MM.1S (cell line): ENCODE measurements at places on chromosomes 2 and 18.

DNA sequence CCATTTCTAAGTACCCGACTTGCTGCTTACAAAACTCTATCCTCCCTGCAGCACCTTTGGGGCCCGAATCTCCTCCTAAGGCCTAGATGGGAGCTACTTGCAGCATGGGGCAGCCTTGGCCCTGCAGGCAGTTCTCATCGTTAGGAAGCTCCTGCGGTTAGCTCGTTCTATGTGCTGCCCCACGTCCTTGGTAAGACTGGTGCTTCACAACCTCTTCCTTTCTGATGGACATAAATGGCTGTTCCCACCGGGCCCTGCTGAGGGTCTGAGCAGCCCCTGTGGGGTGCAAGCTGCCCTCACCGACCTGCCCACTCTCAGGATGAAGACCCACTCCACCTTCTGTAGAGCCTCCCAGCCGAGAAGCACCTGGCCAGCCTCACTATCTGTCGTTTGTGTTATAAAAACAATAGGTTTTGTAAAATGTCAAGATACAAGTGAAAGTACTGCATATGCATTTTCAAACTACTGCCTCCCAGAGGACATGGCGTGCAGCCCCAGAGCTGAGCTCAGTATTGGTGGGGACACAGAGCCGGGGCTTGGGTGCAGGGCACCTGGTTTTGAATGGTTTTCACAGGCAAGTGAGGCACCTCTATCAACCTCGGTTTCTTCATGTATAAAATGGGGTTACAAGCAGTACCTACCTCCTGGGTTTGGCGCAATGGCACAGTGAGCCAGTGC lies 19.4 kb downstream of the OTOF start:
- no peak for DNase-seq

DNA sequence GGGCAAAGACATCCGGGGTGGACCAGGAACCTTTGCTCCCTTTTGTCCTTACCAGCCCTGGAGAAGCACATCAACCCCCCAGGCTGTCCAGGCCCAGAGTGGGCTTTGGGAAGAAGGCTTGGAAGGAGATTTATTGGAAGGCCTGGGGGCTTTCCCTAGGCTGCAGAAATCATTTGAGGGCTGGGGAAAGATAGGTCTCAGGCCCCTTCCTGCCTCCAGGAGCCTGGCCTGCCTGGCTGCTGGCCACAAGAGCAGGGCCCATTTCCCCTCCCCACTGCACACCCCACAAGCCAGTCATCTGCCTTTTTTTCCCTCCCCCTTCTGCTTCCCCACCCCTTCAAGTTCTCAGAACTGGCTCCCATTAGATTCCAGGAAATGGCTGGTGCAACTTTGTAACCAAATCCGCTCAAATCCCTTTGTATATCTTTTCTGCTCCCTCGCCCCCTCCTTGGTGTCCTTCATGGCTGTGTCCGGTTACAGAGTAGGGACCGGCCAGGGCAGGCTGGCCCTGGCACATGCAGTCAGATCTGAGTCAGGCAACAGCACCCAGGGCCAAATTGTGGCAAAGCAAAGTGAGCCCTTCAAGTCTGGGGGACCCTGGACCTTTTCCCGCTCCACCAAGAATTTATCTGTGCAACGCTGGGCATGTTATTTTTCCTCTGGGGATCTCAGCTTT lies 20.8 kb upstream of the TNP1 start:
- DNase-seq: no peak

- no peak for DNase-seq
These were observed 14.7 kb upstream of the EPG5 start for GRCh38 chr18:45981821-45982220.

DNA sequence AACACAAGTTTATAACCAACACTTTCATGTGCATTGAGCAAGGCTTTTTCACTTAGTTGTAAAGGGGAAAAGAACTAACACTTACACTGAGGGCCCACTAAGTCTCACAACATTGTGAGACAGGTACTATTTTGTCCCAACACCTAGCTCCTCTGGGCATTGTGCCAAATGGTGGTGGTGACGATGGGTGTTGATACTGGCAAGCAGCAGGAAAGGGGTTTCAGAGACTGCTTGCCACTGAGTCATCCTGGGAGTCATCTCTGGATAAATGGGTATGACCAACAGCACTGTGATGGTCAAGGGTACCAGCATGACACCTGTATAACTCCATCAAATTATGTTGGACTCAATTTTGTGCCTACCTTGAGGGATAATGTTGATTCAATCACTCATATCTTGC lies 138.8 kb upstream of the ITGA6 start:
- no peak for DNase-seq

DNA sequence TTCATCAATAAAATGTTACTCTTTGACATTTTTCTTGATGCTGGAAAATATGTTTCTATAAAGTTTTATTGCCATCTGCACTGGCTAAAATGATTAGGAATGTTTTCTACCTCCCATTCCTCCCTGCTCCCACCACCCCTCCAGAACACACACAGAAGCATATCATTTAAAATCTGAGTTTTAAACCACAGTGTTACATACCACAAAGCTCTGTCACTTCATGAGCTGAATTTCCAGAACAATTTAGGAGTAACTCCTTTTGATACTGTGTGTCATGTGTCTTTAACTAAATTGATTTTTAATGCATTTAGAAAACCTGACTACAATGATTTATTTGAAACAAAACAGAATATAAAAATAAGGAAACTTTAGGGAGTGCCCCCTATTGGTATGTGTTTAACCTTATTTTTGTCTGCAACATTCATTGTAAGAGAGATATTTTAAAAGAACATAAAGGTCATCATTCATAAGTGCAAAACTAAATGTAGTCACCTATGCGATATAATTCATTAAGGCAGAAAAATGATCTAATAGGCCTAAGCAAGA lies 52.0 kb downstream of the FEZ2 start:
- DNase-seq: no peak

DNA sequence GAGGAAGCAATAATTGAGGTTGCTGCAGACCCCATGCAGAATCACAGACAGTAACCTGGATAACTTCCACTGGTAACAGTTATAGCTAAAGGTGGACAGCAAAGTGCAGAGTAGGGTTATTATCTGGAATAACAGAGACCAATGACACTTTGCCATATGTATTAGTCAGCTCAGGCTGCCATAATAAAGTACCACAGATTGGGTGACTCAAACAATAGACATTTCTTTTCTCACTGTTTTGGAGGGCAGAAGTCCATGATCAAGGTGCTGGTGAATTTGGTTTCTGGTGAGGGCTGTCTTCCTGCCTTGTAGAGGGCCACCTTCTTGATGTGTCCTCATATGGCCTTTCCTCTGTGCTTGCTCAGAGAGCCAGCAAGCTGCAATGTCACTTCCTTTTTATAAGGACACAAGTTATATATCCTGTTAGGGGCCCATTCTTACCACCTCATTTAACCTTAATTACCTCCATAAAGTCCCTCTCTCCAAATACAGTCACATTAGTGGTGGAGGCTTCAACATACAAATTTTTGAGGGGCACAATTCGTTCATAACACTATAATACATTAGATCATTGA lies 191.0 kb upstream of the LRP1B start:
- DNase-seq: no peak

DNA sequence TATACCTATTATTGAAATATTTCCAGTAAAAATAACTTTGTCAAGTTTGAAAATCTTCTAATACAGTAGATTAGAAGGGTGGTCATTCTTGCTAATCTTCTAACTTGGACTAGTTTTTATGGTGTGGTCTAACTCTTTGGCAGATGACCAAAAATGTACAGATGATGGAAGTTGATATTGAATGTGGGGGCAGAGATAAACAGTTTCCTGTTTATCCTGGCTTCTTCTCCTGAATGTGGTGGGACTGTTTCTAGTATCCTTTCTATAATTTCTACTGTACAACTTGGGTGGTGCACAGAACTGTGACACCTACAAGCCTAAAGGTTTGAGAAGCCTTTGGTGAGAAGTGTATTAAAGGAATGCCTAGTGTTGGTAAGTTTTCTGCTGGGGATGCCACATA lies 178.7 kb downstream of the PDE11A start:
- DNase-seq: no peak

DNA sequence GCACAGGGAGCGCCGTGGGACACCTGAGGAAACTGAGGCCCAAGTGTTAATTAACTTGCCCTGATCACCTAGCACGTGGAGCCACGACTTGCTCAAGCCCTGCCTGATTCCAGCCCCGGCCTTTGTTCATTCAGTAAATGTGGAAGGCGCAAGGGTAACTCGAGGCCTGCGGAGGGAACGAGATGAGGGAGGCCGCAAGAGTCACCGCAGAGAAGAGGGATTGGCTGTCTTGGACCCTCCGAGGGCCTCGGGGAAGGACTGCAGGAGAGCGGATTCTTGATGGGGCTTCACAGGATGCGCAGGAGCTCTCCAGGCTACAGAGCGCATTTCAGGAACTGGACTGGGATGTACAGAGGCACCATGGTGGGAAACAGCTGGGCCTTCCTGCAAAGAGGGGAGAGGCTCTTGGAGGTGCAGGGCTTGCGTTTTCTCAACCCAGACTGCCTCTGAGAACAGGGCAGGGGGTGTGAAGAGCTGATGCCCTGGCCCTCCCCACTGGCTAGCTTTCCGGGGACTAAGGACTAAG lies 511 bp upstream of the ANKMY1 start:
- no peak for DNase-seq

DNA sequence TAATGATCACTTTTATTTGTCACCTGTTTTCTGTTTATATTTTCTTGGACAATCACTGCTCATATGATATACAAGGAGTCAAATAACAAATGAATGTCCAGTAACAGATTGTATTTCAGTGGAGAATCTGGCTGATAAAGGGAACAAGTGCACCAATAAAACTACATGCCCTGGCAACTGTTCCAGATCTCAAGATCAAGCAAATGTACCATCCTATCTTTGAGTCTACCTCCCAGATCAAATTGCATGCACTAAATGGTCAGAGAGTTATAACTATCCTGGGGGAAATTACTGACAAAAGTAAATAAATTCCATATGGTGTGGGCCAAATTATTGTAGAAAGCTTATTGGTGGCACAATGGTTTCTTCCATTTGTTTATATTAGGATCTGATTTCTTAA lies 452.8 kb downstream of the MBD2 start:
- no peak for DNase-seq

- no peak for DNase-seq
These were observed 21.4 kb downstream of the DLGAP1 start for GRCh38 chr18:4433717-4434116.

DNA sequence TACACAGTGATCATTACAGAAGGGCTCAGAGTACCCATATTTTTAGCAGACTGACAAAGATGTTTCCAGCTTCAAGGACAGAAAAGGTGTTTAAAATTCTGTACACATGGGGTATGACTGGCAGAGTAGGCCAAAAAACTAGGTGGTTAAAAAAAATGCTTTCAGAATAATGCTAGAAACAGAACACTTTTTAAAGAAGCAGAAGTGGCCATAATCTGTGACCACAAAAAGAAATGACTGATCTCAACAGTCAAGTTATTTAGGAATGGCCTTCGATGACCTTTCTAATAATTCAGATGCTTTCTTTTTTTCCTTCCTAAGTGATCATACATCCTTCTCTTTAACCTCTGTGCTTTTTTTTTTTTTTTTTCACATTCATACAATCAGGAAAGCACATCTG lies 4.1 kb upstream of the AQP4 start:
- DNase-seq: no peak

GRCh38 chr2:198016243-198016642 lies 211.8 kb downstream of the PLCL1 start:
- DNase-seq: no peak

DNA sequence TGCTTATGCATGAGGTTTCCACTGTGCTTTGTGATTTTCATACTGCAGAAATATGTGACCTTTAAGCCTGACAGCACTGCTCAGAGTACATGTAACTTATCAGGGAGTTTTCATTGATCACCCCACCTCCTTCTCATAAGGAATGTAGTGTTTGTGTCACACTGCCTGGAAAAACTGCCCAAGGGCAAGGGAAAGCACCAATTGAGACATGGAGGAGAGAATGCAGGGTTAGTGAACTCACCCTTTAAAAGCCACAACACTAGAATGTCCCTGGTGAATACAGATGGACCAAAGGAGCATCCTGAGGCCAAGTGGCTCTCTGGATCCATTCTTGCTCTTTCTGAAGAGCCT lies 147.2 kb upstream of the SPATS2L start:
- DNase-seq: no peak

DNA sequence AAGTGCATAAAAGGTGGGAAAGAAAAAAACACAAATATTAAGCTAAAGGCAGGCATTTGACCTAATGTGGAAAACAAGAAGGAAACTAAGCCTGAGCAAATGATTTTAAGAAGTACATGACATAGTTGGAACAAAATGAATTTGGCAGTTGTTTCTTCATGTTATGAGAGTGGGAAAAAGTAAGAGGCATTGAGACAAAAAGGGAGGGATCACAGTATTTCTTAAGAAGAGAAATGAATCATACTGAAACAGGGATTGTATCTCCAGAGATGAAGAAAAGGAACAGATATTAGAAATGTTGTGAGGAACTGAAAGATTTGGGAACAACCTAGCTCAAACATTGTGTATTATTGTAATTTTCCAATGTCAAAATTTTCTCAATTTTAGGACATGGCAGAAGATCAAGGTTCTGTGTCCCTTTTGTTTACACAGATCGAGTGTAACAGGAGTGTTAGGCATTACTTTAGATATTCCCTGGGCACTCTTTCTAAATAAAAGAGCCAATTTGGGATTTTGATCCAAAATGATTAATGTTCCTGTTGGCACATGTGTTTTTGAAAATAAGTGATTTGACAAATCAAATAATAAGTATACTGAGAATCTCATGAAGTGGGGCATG lies 98.6 kb downstream of the CALCRL start:
- DNase-seq: no peak

GRCh38 chr18:72468021-72468710 lies 76.0 kb downstream of the CBLN2 start:
- DNase-seq: no peak

- DNase-seq: no peak
These were observed 45.1 kb downstream of the LBH start for GRCh38 chr2:30276455-30276911.

DNA sequence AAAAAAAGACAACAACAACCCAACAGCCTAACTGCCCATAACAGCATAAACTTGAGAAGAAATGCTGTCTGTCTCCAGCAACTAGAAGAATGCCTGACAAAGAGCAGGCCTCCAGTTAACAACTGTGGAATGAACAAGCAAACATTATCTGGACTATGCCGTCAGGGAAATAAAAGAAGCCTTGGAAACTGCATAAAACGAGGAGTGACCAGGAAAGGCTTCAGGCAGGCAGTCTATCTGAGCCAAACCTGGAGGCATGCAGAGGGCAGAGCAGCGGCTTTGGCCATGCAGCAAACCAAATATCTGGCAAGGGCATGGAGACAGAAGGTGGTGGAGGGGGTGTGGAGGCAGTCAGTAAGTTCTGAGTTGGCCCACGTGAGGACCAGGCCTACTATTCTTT lies 11.1 kb downstream of the HES6 start:
- no peak for DNase-seq

DNA sequence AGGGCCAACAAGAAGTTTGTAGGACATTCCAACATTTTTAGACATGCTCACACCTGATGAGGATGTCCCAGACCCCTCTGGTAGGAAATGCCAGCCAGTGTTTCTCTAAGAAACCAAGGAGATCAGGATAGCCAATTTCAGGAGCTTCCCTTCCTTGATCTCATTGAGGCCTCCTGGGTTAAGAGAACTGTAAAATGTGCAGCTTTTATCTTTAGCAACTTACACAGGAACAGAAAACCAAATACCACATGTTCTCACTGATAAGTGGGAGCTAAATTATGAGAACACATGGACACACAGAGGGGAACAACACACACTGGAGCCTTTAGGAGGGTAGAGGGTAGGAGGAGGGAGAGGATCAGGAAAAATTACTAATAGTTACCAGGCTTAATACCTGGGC lies 99.6 kb upstream of the MAP2 start:
- DNase-seq: no peak
